ENCODE measurements at places on chromosomes 12 and 14.
A peak's percentile ranks its signal among the peaks of the same experiment; 100 is the strongest.

- DNase-seq: no peak
Observed at GRCh38 chr14:103763730-103764488, 48.3 kb downstream of the ZFYVE21 start.

DNA sequence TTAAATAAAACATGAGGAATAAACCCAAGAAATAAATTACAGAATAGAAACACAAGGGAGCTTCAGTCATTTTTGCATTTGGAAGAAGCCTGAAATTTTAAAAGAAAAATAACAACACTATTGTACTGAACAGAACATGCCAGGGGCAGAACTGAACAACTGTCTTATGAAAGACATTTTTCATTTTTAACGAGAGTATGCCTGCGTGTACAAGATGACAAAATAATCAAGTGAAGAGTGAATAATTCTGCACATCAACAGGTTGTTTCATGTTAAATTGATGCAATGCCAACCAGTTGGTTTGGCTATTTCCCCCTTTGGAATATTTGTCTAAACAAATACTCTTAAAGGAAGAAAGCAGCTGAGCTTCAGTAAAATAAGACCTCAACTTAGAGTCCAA is 103.3 kb upstream of the BTG1 start:
- no peak for DNase-seq

GRCh38 chr12:103676893-103677292 is 89.8 kb downstream of the STAB2 start:
- DNase-seq: no peak

- no peak for DNase-seq
Observed at GRCh38 chr14:69355607-69356281, 42.4 kb downstream of the ERH start.

DNA sequence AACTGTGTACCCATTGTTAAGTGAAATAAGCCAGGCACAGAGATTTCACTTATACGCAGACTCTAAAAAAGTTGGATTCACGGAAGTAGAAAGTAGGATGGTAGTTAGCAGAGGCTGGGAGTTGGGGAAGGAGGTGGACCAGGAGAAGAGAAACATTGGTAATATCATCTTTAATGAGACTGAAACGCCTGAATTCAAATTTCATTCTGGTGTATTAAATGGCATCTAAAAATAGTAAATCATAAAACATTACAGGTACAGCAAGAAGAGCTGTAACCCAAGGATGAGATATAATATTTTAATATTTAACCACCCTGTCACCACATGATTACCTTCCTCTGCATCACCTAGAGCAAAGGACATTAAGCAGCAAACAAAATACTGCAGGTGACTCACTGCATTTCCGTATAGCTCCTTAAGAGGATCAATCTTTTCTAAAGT is 99.4 kb downstream of the EPS8 start:
- no peak for DNase-seq

GRCh38 chr12:107653519-107653918 is 32.1 kb upstream of the PWP1 start:
- DNase-seq: no peak

GRCh38 chr12:124188561-124189405 is 106.1 kb upstream of the RFLNA start:
- peak; percentile 13 for DNase-seq

- DNase-seq: no peak
Observed at GRCh38 chr12:120032242-120032641, 43.2 kb downstream of the BICDL1 start.

- no peak for DNase-seq
Observed at GRCh38 chr12:29534935-29535334, 37.4 kb upstream of the OVCH1 start.
